ENCODE measurements at places on chromosomes 6 and 20.

- no peak for DNase-seq
Measured at GRCh38 chr6:143556529-143556928, 45.0 kb upstream of the FUCA2 start.

- no peak for DNase-seq
Measured at GRCh38 chr6:52227495-52227894, 16.8 kb downstream of the IL17F start.

DNA sequence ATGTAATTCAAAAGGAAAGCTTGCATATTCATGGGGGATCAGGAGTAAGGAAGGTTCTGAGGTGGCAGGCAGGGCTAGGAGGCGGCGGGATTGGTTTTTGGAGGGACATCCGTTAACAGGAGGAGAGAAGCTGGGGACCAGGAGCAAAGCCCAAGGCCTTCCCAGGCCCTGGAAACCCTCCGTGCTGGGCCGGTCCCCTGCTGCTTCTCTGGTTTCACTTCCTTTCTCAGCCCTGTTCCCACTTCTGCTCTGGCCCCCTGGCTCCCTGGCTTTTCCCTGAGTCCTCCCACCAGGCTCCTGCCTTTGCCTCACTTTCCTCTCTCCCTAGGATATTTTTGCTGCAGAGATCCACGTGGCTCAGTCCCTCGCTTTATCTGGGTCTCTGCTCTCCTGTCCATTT, 26.4 kb upstream of the SALL4 start:
- no peak for DNase-seq

DNA sequence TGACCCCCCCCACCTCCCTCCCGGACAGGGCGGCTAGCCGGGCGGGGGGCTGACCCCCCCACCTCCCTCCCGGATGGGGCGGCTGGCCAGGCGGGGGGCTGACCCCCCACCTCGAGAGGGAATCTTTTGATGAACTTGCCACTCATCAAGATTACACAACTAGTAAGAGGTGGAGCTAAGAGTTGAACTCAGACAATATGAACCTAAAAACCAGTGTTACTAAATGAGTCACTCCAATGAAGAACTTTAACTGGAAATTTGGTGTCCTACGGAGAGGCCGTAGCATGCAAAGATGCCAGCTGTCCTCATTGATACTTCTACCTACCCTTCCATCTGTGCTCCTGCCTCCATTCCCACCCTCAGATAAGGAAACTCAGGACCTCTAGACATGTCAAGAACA, 42.8 kb downstream of the PFDN4 start:
- no peak for DNase-seq

DNA sequence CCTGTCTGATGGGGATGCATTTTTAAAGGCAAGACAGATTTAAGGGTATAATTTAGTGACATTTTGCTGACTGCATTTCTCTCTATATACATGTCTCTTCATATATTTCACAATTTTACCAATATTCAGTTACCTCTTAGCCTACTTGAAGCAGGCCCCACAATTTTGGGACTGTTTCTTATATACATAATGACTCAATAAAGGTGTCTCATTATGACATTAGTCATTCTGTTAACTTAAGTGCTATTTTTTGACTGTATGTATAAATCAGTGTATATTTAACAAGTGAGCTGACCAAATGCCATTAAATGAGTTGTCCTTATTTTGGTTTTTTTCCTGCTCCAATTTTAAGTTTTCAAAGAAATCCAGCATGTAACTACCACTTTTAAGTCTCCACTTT, 313.3 kb downstream of the SOX4 start:
- no peak for DNase-seq

GRCh38 chr6:90978046-90978445, 391.2 kb upstream of the MAP3K7 start:
- DNase-seq = no peak

GRCh38 chr6:44559486-44560270, 172.2 kb downstream of the CDC5L start:
- no peak for DNase-seq

- peak; percentile 13 for DNase-seq
Measured at GRCh38 chr6:105759015-105759414, 327.1 kb upstream of the PRDM1 start.

GRCh38 chr6:73702444-73702843, 6.4 kb downstream of the CD109 start:
- DNase-seq = no peak

DNA sequence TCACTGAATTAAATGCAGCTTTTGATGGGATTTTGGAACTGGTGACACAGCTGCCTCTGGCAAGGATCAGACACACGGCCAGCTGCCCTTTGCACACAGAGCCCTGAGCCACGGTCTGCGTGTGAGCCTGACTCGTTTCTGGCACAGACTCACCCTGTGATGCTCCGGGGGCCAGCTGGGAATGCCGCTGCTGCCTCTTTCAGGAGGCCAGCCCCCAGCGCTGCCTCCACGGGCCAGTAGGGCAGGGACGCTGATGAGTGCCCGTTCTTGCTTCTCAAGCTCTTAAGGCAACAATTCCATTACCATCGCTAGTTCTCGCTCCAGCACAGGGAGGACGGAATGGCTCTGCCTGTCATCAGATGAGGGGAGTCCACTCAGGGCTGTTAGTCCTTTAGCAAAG, 61.6 kb downstream of the IRF4 start:
- DNase-seq = no peak

GRCh38 chr6:105985098-105985815, 100.9 kb upstream of the PRDM1 start:
- no peak for DNase-seq

DNA sequence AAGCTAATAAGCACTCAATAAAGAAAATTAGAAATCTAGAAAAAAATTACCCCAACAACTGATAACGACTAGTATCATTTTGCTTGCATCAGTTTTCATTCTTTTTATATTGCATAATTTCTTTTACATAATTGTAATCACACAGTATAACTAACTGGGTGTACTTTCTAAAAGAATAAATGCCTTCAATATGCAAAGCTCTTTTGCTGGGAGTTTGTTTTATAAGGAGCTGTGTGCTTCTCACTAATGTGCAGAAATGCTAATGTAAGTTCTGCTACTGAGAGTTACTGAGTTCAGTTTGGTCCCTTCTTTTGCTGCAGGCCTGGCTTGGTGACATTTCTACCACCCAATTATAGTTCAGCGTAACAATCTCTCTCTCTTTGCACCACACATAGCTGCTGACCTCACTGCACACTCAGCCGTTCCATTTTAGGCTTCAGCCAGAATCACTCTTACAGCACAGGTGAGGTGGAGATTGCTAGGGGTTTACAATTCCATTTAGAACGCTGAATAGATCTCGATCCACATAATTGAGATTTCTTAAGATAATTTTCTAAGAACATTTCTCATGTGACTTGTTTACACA, 20.9 kb upstream of the KLHL31 start:
- no peak for DNase-seq

DNA sequence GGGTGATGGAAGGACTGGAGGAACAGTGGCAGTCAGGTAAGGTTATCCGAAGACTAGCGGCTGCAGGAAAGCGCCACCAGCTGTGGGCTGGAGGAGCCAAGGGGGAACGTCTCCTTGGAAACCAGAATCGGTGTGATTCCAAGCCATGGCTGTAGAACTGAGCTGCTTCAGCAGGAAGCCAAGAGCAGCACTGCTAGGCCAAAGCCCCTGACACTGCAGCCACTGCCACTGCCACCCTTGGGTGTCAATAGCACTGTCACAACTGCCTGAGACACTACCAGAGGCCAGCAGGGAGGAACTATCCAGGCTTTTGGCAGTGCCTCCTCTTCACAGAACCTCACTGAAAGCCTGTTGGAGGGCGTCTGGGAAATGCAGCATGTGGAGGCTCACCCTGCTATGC, 289.6 kb upstream of the SUPT3H start:
- no peak for DNase-seq

DNA sequence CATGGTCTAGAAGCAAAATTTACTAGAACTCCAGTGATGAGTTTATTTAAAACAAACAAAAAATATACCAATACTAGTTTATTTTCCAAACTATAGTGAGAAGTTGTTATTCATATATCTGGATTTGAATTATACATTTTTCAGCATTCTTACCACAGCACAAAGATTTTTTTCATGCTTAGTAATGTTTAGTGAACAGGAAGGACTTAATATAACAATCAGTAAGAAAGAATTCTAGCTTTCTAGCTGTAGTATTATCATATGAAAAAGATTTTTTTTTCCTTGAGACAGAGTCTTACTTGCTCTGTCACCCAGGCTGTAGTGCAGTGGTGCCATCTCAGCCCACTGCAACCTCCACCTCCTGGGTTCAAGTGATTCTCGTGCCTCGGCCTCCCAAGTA, 13.8 kb downstream of the MARCKS start:
- no peak for DNase-seq

- peak; percentile 22 for DNase-seq
Measured at GRCh38 chr6:44126320-44127149, 717 bp downstream of the MRPL14 start.

GRCh38 chr20:25380945-25381614, 9.6 kb downstream of the ABHD12 start:
- DNase-seq = no peak

DNA sequence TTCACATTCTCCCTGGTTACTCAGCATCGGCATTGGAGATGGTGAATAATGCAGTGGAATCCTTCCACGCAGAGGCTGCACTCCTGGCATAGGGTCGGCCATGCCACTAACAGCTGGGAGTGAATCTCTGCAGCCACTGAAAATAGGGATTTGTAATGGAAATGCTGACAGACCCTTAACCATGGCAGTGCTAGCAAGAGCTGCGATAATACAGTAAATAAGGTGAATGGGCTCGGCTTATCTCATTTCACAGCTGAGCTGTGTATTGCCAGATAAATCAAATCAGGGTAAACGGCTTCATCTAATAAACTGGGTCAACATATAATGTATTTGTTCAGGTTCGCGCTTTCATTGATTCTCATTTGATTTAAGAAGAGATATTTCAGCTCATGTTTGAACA, 156.8 kb downstream of the SLC35B3 start:
- no peak for DNase-seq

DNA sequence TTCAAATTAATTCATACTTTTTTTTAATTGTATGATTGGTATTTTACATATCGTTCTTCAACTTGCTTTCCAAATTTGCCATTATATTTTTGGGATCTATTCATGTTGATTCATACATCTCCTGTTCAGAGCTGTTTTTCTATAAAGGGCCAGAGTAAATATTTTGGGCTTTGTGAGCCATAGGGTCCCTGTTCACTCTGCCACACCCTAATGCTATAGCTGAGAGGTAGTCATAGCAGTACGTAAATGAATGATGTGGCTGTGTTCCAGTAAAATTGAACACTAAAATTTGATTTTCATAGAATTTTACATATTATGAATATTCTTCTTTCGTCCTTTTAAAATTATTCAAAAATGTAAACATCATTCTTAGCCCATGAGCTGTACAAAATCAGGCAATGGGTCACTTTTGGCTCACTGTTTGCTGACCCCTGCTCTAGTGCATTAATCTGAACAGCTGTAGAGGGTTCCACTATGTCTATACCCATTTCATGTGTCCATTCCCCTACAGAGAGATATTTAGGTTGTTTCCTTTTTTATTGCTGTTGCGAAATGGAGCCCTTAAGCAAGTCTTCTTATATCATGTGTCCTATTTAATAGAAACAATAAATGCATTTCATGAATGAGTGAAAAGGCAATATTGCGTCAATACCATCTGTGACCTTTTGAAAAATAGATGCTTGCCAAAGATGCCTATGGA, 136.4 kb upstream of the SALL4 start:
- no peak for DNase-seq

GRCh38 chr20:20561841-20562240, 150.6 kb downstream of the RALGAPA2 start:
- DNase-seq = no peak

DNA sequence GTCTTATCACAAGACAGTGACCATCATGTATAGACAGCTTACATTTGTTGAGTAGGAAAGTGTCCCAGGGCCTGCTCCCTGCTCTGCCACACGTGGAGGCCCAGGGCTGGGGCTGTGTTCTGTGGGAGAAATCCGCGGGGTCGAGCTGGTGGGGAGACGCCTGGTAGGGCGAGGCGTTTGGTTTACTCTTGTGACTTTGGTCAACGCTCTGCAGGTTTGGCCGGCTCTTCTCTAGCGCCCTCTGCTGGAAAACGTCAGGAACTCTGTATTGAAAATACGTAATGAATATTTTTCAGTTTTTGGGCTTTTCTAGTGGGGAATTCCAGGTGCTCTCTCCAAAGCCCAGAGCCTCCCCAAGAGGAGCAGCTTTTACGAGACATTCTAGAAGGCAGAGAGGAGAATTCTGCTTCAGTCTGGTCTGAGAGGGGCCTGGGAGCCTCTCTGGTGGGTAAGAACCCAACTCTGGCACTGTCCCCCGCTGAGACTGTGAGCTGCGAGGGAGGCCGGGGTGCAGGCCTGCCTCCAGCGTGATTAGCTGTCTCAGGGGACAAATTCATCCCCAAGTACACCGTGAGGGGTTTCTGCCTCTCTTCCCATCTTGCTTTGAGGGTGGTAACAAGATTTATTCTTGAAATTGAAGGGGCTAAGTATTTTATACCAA, 112.6 kb upstream of the RALGAPA2 start:
- peak; percentile 60 for DNase-seq

Data from NCI-H1417 (cell line).